ENCODE measurements at places on chromosomes 3 and 15. TPM values are rescaled to one million over a fixed set of nuclear protein-coding genes. Genes with fewer than 3 reads are reported as not detected.

GRCh38 chr15:63930034-63930433 lies 96.3 kb upstream of the HERC1 start:
- DNase-seq, result no peak

DNA sequence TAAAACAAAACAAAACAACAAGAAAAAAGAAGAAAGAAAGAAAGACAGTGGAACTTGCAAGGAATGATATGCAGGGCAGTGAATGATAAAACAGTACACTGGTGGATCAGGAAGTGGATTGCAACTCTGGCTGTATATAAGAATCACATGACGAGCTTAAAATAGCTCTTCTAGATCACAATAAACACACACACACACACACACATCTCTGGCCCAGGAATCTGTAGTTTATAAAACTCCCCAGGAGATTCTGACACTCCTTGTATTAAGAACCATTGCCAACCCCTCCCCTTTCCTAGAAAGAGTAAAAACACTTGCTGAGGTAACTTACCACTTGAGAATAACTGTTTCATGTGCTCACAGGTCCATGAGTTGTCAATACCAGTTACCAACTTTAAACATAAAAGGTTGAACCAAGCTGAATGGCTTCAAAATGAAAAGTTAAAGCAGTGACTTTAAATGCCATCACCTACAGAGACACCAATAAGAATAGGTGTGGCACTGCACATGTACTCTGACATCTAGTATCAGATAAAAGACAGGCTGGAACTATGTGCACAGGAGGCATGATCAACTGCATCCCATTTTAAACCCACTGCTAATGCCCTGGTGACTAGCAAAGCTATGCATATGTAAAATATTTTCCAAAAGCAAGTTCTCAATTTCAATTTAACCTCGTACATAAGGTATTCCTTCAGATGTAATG lies 3.9 kb downstream of the CPOX start:
- no peak for DNase-seq

Gene PLSCR4
- 0.63 TPM for total RNA-seq

GRCh38 chr3:124883766-124884473 lies 3.2 kb downstream of the ITGB5 start:
- no peak for DNase-seq

DNA sequence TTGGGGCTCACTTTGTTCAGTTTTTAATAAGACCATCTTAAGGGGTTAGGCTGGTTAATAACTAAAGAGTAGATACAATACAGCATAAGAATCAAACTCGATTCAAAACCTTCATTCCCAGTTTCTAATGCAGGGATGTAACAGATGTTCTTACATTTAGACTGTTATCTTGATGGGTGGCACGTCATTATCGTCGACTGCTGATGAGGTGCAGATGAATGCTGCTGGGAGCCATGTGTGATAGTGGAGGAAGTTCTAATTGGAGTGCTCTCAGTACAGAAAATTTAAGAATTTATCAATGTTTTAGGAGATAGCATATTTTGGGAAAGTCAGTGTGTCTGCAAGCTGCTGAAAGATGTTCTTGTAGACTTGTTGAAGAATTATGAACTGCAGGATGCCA lies 331.5 kb downstream of the PTPRG start:
- DNase-seq, result no peak

DNA sequence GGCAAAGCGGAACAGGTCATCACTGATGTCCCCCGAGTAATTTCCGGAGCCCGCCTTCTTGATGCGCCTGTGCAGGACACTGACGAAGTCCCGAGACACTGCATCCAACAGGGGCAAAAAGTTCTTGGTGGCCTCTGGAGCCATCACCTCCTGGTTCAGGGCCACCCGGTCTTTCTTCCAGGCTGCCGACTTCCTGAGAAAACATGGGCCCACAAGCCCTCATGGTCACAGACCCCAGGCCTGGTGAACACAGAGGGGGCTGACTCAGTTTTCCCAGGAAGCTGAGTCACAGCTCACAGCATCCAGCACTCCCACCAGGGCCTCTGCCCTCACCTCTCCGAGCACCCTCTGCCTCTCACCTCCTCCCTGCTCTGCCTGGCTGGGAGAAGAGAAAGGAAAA lies 22.4 kb downstream of the CYP11A1 start:
- DNase-seq, result no peak

- DNase-seq, result no peak
These were observed 113.5 kb downstream of the KCNAB1 start for GRCh38 chr3:156233876-156234275.

DNA sequence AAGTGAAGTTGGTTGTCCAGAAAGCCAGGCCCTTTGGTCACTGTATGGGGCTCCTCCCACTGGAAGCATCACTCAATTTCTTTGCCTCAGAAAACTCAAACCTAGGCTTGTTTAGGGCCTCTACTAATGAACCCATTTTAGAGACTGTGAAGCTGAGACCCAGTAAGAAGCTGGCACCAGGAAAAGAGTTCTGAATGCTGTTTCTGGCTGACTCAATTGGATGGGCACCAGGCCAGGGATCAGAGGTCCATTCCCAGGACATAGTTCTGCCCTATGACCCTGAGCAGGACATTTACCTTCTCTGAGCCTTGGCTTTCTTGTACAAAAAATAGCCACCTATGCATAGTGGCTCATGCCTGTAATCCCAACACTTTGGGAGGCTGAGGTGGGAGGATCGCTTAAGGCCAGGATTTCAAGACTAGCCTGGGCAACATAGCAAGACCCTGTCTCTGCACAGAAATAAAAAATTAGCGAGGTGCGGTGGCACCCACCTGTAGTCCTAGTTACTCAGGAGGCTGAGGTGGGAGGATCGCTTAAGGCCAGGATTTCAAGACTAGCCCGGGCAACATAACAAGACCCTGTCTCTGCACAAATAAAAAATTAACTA lies 30.6 kb downstream of the CD276 start:
- DNase-seq, result no peak

DNA sequence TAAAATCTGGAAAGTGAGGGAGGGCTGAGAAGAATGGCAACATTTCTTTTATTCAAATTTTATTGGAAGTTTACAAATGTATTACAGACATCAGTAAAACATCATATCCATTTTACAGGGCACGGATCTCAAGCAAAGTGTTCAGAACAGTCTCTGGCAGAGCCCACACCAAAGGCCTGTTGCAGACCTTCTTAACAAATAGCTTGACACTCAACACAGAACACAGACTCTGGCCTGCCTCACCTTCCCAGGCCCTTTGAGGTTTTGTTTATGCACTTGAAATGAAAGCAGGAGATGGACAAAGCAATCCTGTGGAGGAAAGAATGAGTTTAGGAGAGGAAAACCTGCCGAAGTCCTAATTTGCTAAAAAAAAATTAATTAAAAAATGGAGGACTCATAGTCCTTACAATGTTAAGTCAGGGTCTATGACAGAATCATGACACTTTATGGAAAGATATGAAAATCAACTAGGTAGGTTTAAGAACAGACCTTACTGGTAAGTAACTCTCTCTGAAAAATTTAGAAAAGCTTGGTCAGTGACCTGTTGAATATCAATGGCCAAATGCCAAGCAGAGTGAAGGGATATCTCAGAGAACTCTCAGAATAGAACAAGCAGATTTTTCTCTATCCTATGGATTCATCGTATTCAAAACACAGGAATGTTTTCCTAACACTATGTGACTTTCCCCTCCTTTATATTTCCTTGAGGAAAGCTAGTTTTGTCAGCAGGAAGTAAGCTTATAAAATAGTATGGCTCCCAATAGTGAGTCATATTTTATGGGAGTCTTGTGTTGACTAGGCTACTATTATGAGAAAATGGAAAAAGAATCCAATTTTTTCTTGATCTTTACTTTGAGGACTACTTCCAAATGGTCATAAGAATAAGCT lies 70.8 kb upstream of the PSMD6 start:
- no peak for DNase-seq

DNA sequence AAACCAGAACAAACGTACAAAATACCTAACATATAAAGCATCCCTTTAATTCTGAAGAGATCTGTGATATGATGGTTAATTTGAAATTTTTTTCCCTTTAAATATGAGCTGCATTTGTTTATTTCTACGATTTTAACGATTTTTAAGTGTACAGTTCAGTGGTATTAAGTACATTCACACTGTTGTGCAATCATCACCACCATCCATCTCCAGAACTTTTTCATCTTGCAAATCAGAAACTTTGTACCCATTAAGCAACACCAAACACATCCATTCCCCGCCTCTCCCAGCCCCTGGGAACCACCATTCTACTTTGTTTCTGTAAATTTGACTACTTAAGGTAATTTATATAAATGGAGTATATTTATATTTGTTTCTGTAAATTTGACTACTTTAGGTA lies 51.5 kb downstream of the MAP4 start:
- no peak for DNase-seq

Gene SPTSSB
- total RNA-seq, result 0.22 TPM

- DNase-seq, result no peak
These were observed 231.2 kb downstream of the MBNL1 start for GRCh38 chr3:152499791-152500385.

DNA sequence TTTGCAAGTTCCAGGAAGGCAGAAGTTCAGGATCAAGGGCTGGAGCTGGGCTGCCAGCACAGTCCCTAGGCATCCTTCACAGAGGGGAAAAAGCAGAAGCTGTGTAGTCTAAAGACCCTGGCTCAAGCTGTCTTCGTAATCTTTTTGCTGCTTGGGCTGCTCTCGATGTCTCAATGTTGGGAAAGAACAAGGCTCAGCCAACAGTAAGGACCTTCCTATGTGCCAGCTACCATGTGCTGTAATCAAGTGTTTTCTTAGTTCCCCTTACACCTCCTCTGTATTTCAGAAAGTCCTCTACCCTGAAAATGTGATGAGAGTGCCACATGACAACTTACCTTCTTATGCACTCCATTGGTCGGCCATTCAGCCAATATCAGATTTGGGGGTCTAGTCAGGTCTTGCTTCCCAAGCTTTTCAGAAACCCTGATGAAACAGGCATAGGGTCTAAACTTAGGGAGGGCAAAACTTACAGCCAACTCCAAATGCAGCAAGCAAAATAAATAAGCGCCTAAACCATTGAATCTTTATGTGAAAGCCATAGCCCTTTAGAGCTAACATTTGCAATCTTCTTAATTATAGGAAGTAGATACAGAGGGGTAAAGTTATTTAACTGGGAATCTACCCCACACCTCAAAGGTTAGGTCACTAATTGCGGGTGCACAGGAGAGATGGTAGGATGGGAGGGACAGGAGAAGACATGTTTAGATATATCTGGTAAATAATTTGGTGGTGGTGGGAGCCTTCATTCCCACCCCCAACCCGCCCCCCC lies 1.2 kb upstream of the EDEM1 start:
- no peak for DNase-seq
